ENCODE measurements at places on chromosomes 7 and 10.

DNA sequence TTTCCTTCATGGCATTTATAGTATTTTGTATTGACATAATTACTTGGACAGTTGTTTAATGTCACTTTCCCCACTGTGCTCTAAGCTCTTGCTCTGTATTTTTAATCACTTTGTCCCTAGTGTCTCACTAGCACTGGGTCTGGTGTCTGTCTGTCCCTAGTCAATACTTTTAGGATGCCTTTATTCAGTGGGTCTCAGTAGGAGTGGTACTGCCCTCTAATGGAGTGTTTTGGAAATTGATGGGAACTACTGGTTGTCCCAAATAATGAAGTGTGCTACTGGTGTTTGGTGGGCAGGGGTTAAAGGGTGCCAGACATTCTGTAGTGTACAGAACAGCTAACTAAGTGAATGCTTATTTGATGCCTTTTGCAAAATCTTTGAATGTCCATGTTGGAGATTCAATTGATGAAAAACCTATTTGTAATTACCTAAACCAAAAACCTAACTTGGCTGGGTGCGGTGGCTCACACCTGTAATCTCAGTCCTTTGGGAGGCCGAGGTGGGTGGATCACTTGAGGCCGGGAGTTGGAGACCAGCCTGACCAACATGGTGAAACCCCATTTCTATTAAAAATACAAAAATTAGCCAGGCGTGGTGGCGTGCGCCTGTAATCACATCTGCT, 33.3 kb downstream of the CDK14 start:
- DNase-seq = peak; percentile 37

DNA sequence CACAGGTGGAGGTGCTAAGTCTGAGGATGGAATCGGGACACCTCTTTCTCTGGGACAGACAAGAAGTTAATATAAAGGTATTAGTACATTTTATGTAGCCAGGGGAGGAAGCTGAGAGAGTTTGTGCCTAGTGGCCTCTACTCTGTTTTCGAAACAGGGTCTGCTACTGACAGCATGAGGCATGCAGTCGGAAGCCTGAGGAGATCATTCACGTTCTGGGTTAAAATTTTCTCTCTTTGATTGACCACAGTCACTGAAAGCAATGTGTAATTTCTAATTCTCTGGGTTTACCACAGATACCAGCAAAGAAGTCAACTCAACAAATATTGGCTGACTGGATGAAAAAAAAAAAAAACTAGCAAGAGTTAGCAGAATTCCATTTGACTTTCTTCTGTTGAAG, 53.3 kb upstream of the KCTD7 start:
- DNase-seq = no peak

- DNase-seq = no peak
These were observed 19.1 kb downstream of the MXI1 start for GRCh38 chr10:110226543-110226925.

- DNase-seq = no peak
These were observed 182.4 kb upstream of the CDK1 start for GRCh38 chr10:60595852-60596251.

GRCh38 chr10:80599424-80599847, 61.7 kb downstream of the SH2D4B start:
- DNase-seq = peak; percentile 59

DNA sequence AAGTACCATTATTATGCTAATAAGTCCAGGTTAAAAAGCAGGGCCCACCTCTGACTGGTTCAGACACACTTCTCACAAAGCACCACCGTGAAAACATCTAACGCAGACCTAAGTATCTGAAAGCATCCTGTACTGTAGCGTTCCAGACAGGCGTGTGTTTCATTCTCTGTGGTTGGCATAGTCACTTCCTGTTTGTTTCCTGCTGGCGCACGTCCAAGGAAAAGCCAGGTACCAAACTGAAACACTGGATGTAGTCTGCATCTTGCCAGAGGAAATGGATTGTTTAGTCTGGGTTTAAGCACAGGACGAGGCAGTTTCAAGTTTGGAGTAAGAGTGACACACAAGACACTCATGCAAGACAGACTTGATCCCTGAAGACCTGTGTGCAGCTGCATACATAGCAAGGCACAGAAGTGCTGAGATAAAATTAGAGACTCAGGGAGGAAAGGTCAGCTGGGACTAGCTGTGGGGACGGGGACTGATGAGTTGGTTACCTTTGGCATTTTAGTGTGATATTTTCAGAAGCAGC, 23.3 kb downstream of the BPGM start:
- DNase-seq = peak; percentile 58

DNA sequence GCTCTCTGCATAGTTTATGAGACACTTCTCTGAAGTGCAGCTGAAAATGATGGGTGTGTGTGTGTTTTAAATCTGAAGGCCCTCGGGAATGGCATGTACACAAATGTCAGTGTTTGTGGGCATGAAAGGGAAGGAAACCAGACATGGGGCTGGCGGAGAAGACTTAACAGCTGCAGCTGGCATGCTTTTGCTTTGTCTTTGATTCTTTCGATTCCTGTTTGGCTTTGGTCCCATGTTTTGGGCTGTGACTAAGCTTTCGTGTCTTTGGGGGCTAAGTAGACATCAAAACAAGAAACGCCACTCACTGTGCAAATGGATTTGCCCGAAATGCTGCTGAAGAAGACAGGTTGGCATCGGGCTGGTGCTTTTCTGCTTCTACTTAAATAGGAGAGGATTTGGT, 179.3 kb downstream of the PFKFB3 start:
- no peak for DNase-seq

DNA sequence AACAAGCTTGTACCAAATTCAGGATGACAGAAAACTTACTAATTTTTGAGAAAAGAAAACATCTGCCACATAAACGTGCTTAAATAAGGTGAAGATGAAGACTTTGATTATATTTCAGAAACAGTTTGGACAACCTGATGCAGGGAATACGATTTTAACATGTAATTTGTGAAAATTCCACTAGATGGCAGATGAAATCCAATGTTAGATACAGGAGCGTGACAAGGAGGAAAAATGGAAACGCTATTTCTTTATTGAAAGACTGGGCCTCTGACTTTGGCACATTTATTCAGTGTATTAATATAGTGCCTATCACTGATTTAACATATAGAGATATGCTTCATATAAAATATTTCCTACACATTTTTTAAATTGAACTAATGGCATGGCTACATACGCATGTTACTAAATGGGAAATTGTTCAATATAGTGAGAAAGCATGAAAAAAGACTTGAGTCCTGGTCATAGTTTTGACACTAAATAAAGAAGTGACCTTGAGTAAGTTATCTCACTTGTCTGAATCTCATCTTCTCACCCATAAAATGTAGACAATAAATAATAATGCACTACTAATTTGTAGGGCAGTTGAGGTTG, 60.7 kb downstream of the CD36 start:
- peak; percentile 17 for DNase-seq

- DNase-seq = no peak
These were observed 18.3 kb downstream of the DNAJB12 start for GRCh38 chr10:72336259-72337038.

DNA sequence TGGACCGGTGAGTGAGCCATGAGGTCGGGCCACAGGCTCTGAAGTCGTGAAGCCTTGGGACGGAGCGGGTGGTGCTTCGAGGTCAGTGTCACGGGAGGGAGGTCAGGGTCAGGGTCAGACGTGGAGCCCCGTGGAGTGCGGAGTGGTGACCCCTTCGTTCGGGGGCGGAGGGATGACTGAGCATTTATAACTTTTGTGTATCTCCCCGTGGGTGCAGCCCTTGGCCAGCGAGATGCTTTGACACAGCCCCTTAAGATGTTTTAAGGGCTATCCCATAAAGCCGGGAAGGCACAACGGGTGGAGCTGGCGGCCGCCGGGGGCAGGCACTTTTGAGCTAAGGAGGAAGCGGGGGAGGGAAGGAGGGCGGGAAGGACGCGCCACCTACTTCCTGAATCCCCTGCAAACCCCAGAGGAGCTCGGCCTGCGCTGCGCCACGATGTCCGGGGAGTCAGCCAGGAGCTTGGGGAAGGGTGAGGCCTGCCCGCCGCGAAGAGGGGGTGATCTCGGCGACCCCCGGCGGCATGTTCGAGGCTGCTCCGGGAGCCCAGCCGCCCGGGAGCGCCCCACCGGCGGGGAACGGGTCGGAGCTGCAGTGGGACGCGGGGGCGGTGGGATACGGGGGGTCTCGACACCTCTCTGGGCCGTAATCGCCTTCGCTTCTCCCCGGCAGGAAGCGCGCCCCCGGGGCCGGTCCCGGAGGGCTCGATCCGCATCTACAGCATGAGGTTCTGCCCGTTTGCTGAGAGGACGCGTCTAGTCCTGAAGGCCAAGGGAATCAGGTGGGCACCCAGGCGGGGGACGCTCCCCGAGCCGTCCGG, at the start of gene GSTO1:
GSTO1 (plus strand) TSS at position 400 of the 818 bp plus-strand sequence; CDS start at position 437, 37 bp downstream.
- peak; percentile 67 for DNase-seq

DNA sequence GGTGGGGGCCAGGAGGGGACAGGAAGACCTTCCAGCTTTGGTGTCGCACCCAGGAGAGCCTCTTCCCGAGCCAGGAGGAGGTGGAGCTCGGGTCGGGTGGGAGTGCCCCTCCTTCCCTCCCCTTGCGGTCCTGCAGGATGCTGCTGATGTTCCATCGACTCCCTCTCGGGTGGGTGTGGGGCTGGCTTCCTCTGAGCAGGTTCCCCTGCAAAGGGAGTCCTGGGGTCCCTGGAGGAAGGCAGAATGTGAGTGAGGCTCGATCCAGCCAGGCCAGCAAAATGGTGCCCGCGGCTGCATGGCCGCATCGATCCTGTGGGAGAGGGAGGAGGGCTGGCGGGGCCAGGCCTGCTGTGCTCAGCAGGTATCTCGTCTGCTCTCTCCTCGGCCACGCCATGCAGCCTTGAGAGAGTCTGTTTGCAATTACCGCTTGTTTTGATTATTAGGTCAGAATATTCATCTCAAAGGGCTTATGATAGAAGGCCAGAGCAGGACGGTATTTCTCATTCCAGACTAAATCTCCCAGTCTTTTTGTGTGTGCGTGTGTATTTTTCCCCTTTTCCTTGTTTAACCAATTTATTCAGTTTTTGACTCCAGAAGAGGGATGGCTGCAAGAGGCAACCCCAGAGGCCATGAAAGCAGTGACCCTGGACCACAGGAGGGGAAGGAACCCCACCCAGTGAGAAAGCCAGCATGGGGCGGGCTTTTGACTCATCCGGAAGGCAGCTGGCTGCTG, 137.3 kb upstream of the ZMIZ1 start:
- DNase-seq = peak; percentile 18

DNA sequence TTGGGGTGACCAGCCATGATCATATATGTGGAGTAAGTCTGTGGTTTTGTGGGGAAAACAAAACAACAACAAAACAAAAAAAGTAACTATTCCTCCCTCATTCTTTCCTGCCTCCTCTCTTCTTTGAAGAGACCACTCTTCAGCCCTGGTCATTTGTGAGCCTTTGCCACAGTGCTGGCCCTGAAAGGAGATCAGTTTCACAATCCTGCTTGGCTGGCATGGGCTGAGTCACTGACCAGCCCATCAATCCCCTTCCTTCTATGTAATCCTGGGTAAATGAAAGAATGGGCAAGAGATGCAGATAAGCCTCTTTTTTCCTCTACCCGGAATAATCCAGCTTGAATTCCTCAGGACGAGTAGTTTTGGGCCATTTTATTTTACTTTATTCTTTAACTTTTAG, 13.6 kb downstream of the CSTF2T start:
- DNase-seq = no peak

- DNase-seq = no peak
These were observed 358.2 kb upstream of the IGFBP3 start for GRCh38 chr7:46279290-46279689.

DNA sequence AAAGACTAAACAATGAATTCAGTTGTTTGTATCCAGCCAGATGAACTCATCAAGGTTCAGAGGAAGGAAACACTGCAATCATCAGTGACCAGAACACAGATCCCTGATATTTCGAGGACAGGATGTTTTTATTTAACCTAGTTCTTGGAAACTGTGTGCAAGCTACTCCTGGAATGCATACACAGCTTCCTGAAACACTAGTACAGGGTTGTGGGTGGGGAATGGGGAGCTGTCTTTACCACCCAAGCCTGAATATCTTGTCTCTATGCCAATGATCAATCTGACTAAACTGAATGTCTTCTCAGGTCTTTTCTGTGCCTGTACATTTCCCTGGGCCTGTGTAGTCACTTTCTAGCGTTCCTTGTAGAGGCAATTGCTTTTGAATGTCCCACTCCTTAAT, 374.6 kb downstream of the CALN1 start:
- no peak for DNase-seq

GRCh38 chr10:102352066-102352715, 43.3 kb upstream of the NFKB2 start:
- DNase-seq = peak; percentile 72

DNA sequence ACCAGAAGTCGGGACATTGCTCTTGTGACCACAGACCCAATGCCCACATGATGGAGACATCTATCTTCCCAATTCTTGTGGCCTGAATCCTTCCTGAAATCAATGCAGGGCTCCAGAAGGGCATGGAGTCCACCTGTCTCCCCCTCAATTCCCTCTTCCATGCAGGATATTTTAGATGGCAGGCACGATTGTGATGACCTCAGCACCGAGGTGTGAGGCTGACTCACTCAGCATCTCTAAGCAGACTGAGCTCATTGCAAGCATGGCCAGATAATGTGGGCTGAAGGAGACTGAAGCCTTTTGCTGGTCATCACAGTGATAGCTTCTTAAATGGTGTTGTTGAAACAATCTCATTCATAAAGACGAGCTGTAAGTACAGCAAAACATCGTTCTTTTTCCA, 374.9 kb upstream of the PODXL start:
- DNase-seq = no peak

DNA sequence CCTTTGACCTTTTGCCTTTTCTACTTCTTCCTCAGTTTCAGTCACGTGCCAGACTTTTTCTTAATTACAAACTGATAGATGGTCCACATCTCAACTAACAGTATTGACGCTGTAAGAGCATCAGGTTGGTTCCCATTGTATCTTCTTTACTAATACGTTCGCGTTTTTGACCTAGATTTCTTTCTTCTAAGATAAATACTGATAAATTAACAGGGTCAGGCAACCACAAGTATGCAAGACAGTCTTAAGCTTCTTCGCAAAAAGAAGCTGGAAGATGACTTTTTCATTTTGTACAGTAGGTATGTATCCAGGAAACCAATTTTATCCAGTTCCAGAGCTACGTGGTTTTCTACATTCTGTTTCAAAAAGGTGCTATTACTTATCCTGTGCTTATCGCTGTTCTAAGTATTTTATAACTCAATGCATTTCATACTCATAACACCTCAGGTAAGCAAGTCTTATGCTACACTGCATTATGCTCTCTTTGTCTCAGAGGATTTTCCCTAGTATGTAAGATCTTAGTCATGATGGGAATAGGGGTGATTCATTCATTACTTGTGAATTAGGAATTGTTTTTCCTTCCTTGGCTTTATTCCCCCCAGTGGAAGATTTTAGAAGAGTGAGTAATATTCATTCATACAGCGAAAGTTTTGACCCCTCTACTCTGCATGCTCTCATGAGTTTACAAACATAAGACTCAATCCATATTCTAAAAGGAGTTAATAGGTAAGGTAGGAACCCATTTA, 955 bp downstream of the DUS4L start:
- no peak for DNase-seq

- DNase-seq = no peak
These were observed 73.0 kb downstream of the XRCC2 start for GRCh38 chr7:152602962-152603361.

- no peak for DNase-seq
These were observed 88.0 kb upstream of the PFKP start for GRCh38 chr10:2979306-2979705.

GRCh38 chr10:128005858-128006257, 99.0 kb downstream of the PTPRE start:
- DNase-seq = no peak
